ENCODE measurements at places on chromosomes 5 and 9. TPM values are rescaled to one million over a fixed set of nuclear protein-coding genes. Genes with fewer than 3 reads are reported as not detected.

DNA sequence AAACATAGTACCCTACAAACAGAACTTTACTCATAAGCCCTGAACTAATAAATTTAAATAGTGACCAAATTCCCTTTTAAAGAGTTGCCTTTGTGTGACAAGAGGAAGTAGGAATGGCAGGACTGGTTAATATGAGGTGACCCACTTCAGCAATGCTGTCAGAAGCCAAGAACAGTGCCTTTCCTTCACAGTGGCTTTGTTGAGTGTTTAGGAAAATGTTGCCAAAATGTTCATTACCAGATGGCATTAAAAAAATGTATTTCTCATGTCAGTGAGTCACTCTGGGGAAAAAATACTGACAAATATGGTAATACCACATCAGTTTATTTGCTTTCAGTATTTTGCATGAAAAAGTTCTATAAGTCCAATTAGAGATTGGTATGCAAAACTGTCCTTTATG is 103.3 kb downstream of the DIRAS2 start:
- no peak for DNase-seq

Gene PRDM9
- total RNA-seq = not detected

Gene ARSK
- 13.0 TPM for total RNA-seq

- DNase-seq = no peak
Observed at GRCh38 chr9:112325127-112325526, 8.3 kb downstream of the PTBP3 start.

DNA sequence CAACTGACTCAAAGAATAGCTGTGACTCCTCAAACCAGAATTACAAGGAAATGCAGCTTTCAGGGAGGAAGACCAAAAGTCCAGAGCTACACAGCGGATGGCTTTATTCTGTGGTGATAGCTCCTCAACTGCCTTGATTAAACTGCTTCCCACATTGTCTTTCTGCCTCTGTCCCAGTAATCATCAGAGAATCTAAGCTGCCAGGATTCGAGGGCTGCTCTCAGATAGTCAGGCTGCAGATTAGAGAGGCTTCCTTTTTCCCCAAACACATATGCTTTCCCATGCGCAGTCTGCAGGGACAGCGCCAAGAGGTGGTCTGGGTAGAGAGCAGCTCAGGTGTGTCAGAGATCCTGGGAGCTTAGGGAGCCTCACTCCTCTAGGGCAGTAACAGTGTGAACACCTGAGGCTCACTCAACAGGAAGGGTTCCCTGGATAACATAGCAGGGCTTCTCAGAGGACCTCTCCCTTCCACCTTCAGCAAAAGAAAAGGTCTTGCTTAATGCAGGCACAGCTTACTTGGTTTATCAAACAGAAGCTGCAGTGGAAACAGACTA is 439.9 kb upstream of the TLE4 start:
- no peak for DNase-seq

Gene TESK1
- total RNA-seq = 12.2 TPM

- no peak for DNase-seq
Observed at GRCh38 chr5:79702606-79703380, 13.2 kb downstream of the CMYA5 start.

- no peak for DNase-seq
Observed at GRCh38 chr9:124498040-124498439, 9.2 kb downstream of the NR5A1 start.

Measured in frontal cortex (tissue), 4 donors.